ENCODE measurements at places on chromosomes 7 and 10.
A peak's percentile ranks its signal among the peaks of the same experiment; 100 is the strongest.

DNA sequence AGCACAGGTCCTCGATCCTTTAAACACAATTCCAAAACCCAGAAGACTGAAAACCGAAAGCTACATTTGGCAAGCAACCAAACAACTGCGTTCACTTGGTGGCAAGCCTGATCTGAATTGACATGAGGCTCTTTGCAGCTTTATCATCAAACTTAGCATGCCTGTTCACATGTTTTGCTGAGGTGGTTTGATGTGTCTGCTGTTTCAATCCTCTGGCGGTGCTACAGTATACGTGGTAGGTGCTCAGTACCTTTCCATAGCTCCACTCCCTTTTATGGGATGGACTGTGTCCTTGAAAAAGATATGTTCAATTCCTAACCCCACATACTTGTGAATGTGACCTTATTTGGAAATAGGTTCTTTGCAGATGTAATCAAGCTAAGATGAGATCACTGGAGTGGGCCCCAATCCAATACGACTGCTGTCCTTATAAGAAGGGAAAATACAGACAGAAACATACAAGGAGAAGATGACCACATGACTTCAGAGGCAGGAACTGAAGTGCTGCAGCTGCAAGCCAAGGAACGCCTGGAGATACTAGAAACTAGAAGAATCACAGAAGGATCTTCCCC lies 33.4 kb downstream of the CCDC6 start:
- peak; percentile 80 for DNase-seq

DNA sequence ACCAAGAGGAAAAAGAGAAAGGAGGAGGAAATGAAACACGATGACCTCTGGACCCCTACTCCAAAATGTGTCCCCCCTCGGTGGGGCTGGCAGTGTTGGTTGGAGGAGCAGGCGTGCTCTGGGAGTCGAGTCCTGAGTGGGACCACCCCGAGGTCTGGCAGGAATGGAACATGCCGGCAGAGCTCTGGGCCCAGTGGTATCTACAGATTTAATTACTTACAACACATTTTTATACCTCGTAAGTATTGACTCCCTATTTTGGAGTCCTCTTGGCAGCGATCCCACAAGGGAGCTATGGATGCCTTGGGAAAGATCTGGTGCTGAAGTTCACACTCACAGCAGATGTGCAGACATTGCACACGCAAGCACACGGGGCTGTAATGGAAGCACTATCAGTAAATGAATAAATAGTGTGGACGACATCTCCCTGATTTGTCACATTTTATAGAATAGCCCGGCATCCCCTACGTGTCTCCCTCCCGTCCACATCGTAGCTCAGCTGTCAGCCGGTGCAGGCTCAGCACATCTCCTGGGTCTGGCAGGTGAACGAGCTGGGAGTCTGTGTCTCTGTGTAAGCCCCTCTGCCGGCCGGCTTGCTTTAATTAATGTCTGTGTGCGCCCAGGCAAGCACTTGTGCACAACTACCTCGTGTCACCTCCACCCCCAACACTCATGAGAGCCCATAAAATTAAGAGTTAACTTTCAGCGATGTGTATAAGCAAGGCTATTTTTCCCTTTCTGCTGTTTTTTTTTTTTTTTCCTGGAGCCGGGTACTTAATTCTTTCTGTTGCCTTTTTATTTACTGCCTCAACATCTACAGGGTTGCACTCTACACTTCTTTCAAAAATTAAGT lies 603.2 kb downstream of the LRMDA start:
- peak; percentile 7 for DNase-seq

DNA sequence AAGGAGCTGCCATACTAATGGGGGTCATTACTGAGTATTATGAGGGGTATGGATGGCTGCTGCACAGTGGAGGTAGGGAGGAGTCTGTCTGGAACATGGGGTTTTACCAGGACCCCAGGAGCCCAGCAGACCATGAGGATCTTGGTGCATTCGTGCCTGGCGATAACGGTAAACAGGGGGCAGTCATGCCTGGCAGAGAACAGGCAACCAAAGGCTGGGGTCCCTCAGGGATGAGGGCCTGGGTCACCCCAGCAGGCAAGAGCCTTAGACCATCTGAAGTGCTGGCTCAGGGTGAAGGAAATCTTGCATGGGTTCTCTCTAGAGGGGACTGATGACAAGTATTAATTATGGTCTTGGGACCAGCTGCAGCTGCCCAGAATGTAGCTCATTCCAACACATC lies 46.1 kb downstream of the MYL10 start:
- DNase-seq = no peak

DNA sequence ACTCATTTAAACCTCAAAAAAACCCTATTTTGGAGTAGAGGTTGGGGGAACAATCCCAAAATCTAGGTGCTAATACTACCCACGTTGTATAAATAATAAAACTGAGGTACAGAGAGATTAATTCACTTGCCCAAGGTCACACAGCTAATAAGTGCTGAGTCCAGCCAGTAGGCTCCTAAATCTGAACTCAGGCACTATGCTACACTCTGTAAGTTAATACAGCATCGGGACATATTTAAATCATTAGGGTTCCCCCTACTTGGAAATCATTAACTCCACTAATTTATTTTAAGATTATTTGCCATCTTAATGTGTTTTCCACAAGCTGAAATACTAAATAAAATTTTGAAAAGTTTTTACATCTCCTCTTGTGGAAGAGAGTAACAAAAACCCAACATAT lies 24.2 kb downstream of the PIP4K2A start:
- no peak for DNase-seq

- DNase-seq = peak; percentile 42
Observed at GRCh38 chr10:113463777-113464176, 89.1 kb upstream of the HABP2 start.

DNA sequence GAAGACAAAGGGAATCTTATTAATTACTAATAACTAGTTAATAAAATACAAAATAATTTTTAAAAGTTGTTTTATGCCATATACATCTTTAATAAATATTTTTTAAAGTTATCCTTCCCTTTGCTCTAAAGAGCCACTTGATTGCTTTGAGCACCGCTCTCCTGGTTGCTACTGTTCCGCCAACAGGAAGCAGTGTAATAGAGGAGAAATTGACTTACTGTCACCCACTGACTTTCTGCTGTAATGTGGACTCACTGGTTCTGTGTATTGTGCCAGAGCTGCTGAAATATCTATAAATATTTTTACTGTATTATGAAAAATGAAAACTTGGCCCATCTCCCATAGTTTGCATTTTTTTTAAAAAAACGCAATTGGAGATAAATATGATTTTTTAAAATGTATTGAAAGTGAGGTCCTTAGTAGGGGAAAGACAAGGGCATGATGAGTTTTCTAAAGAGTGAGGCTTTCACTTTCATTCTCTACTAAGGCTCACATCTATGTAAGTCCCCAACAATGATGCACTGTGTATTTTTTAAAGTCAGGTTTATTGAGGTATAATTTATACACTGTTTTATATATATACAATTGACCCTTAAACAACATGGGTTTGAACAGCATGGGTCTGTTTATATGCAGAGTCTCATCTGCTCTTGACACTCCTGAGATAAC lies 100.5 kb downstream of the NPY start:
- no peak for DNase-seq

DNA sequence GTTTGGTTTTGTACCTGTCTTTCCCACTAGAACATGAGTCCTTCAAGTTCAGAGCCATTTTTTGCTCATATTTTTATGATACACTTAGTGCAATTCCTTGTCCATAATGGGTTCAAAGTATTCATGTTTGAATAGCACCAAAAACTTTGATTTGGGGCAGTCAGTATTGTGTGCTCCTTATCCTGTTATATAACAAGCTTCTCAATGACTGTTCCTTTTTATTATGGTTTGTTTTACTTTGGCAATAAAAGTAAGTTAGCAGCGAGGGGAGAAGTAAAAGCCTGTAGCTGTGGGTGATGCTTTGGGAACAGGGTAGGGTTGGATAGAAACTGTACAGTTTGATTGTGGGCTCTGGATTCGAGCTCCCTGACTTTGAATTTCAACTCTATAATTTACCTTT lies 174.4 kb upstream of the PCLO start:
- no peak for DNase-seq

All from GM23248 (cell line).